ENCODE measurements at places on chromosomes 7 and 10.

GRCh38 chr10:122050811-122051210, 61.8 kb downstream of the TACC2 start:
- DNase-seq: no peak

DNA sequence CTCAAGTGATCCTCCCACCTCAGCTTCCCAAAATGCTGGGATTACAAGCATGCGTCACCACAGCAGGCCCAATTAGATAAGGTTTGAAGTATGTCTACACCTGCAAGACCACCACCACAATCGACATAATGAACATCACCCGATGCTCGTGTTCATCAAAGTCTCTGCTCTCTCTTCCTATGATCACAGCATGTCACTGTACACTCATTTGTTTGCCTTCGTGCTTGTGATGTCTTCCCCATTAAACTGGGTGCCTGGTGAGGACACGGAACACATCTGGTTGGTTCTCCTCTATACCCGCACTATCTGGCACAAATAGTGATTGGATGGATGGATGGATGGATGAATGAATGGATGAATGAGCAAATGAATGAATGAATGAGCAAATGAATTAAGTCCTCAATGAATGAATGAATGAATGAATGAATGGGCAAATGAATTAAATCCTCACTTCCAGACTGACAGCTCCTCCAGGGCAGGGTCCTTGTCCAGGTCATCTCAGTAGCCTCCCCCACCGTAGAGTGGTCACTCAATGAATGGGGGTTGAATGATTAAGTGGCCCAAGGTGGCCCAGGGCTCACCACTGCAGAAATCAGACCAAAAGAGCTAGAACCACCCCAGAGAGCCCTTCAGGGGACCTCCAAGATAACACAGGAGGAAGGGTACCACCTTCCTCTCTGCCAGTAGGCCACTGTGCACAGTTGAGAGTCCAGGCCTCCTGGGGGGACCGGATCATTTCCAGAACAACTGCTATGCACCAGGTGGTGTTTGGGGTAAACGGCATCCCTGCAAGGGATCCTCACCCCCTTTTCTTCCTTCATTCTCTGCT, 101.9 kb upstream of the TNRC18 start:
- DNase-seq: no peak

DNA sequence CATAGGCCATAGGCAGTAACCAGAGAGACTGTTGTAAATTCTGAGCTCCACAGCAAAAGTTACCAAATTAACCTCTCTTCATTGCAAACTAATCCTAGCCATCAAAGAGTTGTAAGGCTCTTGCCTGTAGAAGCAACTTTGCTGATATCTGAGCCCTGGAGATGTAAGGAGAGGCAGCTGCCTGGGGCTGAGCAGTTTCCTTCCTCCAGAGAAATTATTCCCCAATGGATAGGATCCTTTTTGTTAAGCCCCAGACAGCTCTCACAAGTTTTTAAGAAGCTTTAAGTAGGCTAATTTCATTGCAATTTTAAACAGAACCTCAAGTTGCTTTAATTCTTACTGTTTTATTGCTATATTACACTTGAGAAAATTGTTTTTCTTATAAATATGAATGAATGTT, 211.1 kb downstream of the GALNT17 start:
- DNase-seq: no peak

DNA sequence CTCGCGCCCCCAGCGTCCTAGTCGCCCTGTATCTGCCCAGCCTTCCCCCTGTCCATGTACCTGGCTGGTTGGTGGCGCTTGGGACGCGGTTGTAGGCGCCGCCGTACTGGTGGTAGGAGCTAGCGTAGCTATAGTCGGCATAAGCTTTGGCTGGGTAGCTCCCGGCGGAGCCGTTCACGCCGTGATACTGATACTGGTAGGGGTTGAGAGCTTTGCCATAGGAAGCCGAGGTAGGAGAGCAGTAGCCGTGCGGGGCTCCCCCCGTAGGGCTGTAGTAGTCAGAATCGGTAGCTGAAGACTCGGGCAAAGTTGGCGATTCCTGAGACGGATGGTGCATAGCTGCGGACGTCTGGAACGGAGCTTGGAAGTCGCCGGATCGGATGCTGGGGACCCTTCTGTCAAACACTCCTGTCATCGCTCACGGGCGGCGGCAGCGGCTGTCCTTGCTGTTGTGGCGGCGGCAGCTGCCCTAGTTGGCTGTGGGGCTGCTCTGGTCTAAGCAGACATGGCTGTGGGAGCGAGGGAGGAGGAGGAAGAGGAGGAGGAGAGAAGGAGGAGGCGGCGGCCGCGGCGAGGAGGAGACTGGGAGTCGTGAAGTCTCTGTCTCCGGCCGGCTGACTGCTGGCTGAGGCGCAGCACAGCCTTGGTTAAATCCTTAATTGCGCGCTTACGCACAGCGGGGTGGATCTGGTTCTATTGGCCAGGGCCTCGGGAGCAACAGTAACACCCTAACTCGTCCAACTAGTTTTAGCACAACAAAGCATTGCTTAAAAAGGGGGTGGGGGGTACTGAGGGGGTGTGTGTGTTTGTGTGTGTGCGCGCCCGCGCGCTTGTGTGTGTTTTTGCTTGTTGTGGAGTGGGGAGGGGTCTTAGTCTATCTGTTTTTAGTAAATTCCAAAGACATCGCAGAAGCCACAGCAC, at the start of gene DLX5:
TSS of gene DLX5 (minus strand) at position 623 of the 921 bp plus-strand sequence. CDS start at position 415, 208 bp downstream.
- no peak for DNase-seq

- DNase-seq: no peak
Measured at GRCh38 chr7:111113263-111114017, 22.5 kb downstream of the LRRN3 start.

- DNase-seq: no peak
Measured at GRCh38 chr10:95508730-95509129, 52.4 kb downstream of the SORBS1 start.

DNA sequence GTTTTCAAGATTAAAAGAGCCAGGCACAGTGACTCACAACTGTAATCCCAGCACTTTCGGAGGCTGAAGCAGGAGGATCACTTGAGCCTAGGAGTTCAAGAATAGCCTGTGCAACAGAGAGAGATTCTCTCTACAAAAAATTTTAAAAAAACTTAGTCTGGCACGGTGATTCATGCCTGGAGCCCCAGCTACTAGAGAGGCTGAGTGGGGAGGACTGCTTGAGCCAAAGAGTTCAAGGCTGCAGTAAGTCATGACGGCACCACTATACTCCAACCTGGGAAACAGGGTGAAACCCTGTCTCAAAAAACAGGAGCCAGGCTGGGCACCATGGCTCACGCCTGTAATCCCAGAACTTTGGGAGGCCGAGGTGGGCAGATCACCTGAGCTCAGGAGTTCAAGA, 86.6 kb upstream of the KCTD7 start:
- no peak for DNase-seq

GRCh38 chr10:35696392-35697287, 54.5 kb upstream of the FZD8 start:
- no peak for DNase-seq

DNA sequence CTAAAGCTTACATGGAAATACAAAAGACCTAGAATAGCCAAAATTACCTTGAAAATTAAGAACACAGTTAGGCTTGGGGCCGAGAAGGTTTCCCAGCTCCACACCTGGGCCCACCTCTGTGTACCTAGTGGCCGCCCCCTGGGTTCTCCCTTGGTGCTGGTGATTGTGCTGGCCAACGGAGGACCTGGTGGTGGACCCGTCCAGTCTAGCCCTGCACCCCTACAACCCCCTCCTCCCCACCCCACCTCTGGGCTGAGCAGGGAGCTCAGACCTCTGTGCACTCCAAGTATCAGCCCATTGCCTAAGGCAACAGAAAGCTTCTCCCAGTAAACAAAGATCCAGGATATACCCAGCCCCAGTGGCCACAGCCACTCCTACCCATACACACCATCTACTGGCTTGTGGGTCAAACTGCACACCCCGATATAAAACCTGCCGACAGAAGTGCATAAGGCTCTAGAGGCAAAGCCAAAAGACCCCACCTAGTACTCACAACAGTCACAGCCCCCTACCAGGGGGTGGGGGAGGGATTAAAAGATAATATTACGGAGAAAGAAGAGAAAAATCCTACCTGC, 105.0 kb upstream of the DIP2C start:
- no peak for DNase-seq

GRCh38 chr7:111107579-111107978, 16.7 kb downstream of the LRRN3 start:
- no peak for DNase-seq

GRCh38 chr7:72438491-72438890, 26.4 kb upstream of the CALN1 start:
- DNase-seq: no peak

- no peak for DNase-seq
Measured at GRCh38 chr7:100415448-100415847, 13.1 kb downstream of the ZCWPW1 start.

DNA sequence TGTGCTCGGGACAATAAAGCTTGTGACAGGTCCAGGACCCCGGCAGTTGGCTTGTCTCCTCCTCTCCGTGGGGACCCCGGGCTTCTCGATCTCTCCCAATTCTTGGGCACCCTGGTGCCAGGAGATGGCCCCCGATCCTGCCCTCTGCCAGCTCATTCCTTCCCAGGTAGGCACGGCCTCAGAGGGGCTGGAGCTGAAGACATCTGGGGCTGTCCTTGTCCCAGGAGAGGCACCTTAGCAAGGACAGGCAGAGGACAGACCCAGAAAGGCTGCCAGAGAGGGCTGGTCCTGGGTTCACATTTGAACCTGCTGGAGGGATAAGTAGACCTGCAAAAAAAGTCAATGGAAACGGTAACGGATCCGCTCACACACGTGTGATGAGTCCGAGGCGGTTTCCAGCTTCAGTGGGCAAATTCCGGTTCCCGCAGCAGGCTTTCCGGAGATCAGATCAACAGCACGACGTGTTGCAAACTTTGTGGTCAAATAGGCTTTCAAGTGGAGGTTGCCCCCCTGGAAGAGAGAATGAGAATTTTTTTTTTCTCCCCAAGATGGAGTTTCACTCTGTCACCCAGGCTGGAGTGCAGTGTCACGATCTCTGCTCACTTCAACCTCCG, 47.7 kb upstream of the GTF2IRD1 start:
- DNase-seq: no peak

DNA sequence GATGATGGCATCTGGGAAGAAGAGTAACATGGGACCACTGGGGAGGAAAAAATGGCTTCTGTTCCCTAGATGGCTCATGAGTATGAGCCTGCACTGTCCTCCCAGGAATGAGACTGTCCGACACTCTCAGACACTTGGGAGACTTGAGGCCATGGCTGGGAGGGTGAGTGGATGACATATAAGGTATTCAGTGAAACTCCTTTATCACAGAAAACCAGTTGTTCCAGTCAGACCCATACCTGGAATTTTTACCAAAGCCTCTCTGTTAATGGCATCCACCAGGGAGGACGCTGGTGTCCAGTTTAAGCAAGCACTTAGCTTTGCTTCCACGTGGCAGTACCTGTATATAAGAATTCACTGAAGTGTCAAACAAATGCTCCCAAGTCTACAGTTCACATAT, 116.7 kb upstream of the C10orf90 start:
- DNase-seq: no peak

DNA sequence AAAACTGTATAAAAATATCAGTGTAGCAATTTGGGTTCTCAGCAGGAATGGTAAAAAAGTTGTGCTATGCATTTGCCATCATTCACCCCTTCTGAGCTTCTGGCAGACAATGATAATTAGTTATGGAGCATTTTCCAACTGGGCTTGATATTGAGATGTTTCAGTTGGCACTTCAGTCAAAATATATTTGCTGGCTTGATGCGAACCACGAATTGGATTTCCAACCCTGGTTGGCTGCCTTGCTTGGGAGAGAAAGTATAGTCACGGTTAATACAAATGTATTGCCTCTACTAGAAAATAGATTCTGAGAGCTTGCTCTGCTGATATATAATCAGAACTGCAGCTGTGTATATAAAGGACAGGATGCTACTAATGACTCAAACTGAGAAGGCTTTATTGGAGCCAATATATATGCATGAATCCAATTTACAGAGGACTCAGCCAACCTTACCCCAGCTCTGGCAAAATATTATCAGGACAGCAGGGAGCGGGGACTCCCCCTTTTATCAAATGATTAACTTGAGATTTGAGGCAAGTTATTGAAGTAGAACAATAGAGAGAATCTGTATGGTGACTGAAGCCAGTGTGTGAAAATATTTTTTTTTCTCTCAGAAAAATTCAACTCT, 219.8 kb upstream of the SMIM30 start:
- no peak for DNase-seq

DNA sequence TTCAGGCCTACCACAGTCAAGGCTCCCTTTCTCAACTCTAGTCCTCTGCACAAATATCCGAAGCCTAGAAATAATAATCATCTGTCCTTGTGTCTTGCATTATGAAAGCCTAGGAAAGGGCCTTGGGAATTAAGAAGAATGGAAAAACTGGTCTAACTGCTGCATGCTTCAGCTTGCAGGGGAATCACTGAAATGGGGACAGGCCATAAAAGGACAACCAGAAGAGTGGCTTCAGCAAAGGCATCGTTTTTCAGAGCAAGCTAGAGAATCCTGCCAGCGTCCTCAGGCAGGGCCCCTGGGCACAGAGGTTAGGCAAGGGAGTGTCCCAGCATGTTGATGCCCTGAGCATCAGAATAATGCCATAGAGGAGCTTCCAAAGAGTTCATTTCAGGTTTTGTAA, 13.2 kb downstream of the ERVW-1 start:
- DNase-seq: no peak

- DNase-seq: peak; percentile 29
Measured at GRCh38 chr7:24756545-24757352, 515 bp downstream of the GSDME start.

DNA sequence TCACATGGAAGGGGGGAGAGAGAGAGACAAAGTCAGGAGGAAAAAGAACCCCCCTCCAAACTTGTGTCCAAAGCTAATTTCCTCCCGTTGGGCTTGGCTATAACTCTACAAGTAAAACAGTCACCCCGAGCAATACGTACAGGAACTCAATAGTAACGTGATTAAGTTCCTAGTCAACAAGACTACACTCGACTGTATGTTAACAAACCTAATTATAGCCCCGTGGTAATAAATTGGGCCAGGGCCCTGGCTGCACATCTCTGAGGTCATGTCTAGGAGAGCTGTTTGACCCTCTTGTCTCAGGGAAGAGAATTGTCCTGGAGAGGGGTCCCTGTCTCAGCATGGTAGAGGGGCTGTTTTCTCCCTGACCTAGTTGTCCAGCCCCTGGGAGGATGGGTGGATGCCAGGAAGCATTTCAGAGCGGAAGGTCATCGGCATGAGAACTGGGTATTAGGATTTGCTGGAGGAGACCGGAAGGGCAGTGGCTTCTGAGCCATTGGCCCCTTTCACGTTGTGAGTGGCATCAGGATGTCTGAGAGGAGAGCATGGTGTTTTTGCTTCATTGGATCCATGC, 60.2 kb upstream of the COMTD1 start:
- no peak for DNase-seq

GRCh38 chr10:97140049-97140846, 45.5 kb downstream of the SLIT1 start:
- no peak for DNase-seq

DNA sequence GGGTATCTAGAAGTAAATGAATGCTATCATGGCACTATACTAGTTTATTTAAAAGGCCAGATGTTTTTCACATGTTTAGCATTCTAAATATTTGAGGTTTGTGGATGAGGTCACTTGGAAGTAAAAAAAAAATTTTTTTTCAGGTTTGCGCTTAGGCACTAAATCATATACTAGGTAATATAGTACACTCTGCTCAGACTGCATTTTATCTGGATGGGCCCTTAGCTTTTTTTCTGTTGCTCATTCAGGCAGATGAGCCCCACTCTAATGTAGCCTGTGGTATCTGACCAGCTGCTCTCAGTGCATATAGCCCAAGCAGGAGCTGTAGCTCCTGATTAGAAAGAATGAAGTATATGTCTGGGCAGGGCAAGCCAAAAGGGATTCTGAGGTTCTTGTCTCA, 210.1 kb downstream of the AUTS2 start:
- no peak for DNase-seq

- no peak for DNase-seq
Measured at GRCh38 chr10:90958781-90959180, 37.9 kb upstream of the ANKRD1 start.

- DNase-seq: no peak
Measured at GRCh38 chr10:127194111-127194510, 2.3 kb downstream of the INSYN2A start.
